Activated CD4-positive, alpha-beta memory T cell treated with anti-CD3 and anti-CD28 coated beads for 36 hours (primary cell): ENCODE measurements at places on chromosomes 12 and 14.
A peak's percentile ranks its signal among the peaks of the same experiment; 100 is the strongest.

DNA sequence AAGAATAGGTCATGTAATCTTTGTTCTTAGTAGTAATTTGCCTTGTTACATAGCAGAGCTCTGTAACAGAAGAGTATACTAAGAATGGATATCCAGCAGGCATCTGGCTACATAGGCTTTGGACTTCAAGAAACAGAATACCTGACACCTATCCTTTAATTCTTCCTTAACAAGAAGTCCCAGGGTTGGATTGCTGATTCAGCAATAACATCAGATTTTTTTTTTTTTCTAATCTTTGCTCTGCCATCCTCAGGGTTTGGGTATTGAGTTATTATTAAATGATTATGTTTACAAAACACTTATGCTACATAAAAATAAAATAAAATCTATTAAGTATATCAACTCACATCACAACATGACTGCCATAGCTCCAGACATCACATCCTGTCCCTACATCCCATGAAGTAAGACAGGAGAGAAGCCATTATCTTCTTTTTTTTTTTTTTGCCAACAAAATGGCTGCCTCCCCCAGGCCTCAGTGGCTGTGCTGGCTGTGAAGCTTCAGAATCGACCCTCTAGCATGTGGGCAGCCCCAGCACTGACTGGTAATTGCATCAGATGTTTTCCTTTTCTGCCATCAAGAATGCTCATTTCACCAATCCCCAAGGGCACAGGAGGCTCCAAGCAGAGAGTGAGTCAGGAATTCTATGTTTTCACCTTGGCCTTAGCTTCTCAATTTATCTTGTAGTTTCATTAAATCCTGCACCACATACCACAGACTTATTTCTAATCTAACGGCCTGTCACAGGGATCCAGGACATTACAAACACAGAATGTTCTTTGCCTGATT is 186.2 kb downstream of the DICER1 start:
- DNase-seq, result no peak

DNA sequence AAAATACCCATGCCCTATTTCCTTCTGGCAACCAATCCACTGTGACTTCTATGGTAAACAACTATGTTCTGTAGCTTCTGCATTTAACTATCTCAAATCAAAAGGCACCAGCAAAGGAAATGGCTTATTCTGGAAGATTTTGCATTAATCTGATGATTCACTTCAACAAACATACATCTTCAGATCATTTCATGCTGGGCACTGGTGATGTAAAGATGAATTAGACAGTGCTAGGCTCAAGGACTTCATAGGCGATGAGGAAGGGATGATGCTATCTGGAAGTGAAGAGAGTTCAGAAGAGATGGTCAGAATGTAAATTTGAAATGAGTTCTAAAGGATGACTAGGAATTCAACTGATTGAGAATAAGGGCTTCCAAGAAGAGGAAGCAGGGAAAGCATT is 363.3 kb downstream of the PAWR start:
- DNase-seq, result no peak

DNA sequence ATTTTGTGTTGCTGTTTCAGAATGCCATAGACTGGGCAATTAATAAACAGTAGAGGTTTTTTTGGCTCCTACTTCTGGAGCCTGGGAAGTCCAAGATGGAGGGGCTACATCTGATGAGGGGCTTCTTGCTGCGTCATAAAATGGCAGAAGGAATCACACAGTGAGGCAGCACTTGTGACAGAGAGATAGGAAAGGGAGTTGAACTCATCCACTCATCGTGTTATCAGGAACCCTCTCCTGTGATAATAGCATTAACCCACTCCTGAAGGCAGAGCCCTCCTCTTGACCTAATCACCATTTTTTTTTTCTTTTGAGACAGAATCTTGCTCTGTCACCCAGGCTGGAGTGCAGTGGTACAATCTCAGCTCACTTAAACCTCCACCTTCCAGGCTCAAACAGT is 9.7 kb downstream of the TDG start:
- DNase-seq, result no peak

GRCh38 chr12:52616680-52617402 is 1.5 kb downstream of the KRT73 start:
- DNase-seq, result no peak

DNA sequence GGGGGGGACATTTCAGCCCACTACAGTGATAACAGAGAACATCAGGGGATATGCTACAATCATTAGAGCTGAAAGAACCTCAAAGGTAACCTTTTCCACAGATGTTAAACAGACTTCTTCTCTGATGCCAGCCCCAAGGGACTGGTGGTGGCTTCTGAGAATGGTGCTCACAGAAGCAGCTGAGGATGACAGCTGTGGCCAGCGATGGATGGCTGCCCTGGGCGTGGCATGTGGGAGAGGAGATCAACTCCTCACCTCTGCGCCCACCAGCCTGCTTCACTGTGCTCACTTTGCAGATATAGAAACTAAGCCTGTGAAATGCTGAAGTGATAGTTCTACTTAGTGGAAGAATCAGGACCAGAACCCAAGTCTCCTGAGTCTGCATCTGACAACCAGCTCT is 33.0 kb downstream of the FOXN3 start:
- no peak for DNase-seq

GRCh38 chr14:37436519-37436918 is 158.5 kb downstream of the FOXA1 start:
- no peak for DNase-seq

DNA sequence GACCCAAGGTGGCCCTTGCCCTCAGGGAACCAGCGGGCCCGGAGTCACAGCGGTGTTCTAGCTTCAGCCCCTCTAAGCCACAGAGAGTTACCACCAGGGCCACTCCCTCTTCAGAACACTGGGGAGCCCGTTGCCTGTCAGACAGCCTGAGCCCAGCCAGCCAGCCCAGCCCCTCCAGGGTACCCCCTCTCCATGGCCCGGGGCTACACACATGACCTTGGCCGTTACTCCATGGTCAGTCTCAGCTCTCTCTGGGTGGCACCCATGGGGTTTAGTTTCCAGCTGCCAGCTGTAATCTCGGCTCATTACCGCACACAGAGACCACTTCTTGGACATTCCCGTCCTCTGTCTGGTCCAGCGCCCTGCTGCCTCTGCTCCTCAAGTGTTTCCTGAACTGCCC is 35.0 kb downstream of the PPP2R5C start:
- no peak for DNase-seq

DNA sequence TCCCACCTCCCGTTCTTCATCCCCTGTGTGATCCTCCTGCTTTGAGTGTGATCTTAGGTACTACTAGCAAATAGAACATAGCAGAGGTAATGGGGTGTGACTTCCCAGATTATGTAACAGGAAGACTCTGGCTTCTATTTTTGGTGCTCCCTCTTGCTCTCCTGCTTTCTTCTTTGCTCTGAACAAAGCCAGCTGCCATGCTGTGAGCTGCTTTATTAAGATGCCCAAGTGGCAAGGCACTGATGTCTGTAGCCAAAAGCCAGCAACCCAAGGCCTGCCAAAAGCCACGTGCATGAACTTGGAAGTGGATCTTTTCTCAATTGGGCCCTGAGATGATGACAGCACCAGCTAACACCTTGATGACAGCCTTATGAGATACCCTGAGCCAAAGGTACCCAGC is 5.8 kb upstream of the MFAP5 start:
- no peak for DNase-seq

GRCh38 chr12:16691624-16692023 is 85.7 kb upstream of the LMO3 start:
- no peak for DNase-seq

- DNase-seq, result no peak
These were observed 352.1 kb downstream of the ATP23 start for GRCh38 chr12:58293308-58293982.

DNA sequence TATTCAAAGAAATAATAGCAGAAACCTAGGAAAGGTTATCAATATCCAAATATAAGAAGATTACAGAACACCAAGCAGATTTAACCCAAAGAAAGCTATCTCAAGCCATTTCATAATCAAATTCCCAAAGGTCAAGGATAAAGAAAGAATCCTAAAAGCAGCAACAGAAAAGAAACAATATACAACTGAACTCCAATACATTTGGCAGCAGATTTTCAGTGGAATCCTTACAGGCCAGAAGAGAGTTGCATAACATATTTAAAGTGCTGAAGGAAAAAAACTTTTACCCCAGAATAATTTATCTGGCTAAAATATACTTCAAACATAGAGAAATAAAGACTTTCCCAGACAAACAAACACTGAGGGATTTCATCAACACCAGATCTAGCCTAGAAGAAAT is 54.3 kb downstream of the DENND5B start:
- no peak for DNase-seq

- DNase-seq, result peak; percentile 35
These were observed 15.0 kb upstream of the MDM2 start for GRCh38 chr12:68792952-68793351.

GRCh38 chr14:81161088-81161487 is 59.7 kb downstream of the GTF2A1 start:
- DNase-seq, result no peak

DNA sequence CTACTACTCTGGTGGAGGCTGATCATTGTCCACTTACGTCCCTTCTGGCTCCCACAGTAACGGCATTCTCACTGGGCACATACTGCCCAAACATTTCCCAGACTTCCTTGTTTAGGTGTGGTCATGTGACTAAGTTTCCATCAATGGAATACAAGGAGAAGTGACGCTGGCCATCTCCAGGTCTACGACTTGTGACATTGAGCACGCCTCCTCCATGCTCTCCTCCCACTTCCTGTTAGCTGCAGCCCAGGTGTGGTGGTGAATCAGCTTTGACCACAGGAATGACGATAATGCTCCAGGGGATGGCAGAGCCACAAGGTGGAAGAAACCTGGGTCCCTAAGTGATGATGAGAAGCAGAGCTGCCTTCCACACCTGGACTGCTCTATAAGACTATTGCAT is 6.0 kb upstream of the SLC24A4 start:
- peak; percentile 31 for DNase-seq

DNA sequence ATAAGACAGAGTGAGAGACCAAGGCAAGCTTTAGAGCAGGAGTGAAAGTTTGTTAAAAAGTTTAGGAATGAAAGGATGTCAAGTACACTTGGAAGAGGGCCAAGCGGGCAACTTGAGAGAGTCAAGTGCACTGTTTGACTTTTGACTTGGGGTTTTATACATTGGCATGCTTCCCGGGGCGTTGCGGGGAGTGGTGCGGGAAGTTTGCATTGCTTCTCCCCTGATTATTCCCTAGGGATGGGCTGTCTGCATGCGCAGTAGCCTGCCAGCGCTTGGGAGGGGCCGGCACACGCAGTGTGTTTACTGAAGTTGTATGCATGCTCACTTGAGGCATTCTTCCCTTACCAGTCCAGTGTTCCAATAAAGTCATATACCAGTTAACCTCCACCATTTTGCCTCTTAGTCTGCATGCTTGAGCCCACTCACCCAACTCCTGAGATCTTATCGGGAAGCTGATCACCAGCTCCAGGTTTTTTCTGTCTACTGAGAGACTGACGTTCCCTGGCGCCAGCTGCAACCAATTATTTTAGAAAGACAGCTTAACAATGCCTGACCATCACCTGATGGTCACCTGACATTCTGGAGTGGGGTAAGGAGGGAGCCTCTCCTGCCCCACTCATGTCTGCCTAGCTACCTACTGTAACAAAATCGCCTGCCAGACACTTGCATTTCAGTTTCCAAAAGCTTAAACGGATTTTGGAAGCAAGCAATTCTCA is 53.2 kb downstream of the DACT1 start:
- no peak for DNase-seq

GRCh38 chr14:21102521-21103410 is 1.9 kb downstream of the TMEM253 start:
- DNase-seq, result no peak

GRCh38 chr12:109710205-109710746 is 3.3 kb upstream of the FAM222A start:
- no peak for DNase-seq

GRCh38 chr14:67765192-67765834 is 51.1 kb downstream of the ZFYVE26 start:
- no peak for DNase-seq

DNA sequence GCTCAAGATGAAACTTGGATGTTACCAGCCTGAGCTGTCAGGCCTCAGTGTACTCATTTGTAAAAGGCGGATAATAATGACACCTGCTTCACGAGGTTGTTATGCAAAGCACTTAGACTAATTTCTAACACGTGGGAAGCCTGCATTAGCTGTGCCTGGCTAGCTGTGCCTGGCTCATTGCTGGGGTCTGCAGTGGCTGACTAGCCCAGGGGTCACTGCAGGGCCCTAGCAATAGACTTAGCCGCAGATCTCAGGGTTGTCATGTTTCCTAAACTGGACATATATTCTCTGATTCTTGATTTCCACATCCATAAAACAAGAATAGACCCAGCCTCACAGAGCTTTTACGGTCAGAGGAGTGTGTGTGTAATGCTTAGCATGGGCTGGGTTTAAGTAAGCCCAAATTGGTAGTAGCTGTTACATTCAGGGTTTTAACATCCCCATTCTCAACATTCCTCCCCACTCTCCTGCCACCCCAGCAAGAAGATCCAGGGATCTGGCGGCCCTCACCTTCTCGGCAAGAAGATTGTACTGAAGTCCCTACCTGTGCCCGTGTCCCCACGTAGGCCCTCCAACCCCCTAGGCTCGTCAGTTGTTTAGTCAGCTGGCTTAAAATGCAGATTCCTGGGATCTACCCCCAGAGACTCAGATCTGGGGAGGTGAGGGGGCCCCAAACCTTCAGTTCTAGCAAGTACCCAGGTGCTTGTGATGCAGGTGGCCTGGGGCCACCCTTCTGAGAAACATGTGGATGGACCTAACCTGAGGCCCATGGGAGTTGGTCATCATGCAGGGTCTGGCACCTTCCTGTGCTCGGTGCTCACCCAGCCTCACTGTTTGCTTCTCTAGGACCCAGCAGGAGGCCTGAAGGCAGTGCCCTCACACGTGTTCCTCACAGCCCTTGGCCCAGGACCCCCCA is 8.6 kb downstream of the NR4A1 start:
- no peak for DNase-seq

DNA sequence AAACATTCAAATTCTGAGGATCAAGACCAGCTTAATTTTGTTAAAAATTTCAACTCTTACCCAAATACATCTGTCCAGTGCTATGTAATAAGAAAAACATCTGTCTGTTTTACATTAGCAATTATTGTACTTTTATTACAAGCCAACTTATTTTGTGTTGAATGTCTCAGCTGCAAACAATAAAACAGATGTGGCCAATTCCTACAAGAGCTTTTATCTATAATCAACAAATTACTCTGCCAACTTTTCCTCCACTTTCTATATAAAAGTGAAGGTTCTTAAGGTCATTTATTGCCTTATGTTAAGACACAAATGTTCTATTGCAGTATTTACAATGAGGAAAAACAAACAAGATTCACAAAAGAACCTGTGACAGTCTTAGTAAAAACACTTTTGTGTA is 72.7 kb downstream of the NOVA1 start:
- no peak for DNase-seq

GRCh38 chr12:12645485-12645884 is 33.8 kb downstream of the CREBL2 start:
- peak; percentile 47 for DNase-seq
